ENCODE measurements at places on chromosomes 1 and 21.

DNA sequence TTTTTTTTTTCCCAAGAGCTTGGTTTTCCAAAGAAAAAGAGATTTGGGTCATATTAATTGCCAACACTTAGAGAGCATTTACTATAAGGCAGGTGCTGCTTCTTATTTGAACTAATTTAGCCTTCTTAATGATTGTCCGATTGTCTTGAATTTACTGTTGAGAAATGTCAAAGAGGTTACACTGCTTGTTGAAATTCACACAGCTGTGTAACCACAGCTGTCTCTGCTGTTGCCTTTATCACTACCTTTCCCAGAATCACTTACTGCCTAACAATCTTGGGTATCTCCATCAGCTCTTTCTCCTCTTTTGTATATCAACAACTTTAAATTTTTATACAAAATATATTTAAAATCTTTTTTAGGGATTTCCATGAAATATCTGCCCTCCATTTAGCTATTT is 115.6 kb downstream of the UCHL5 start:
- DNase-seq = no peak

GRCh38 chr1:82927753-82928152 is 1071.2 kb downstream of the TTLL7 start:
- DNase-seq = no peak

GRCh38 chr1:60636946-60637345 is 445.4 kb upstream of the NFIA start:
- no peak for DNase-seq

DNA sequence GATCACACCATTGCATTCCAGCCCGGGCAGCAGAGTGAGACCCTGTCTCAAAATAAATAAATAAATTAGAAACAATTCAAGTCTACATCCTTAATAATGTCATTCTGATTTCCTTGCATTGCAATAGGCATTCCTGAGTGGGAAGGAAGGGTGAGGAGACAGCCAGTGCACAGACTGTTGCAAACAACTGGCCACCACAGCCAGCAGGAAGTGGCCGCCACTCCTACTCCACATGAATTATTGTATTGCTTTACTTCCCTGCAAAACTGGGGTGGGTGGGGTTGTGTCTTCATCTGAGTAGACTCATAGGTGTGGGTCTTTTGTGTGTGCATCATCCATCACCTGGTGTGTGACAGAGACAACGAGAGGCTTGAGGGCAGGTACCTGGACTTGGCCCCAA is 60.1 kb downstream of the OPTC start:
- DNase-seq = no peak

- DNase-seq = no peak
These were observed 5.3 kb downstream of the CBR1 start for GRCh38 chr21:36075171-36075570.

Measured in T1000 (cell line).